CD4-positive, alpha-beta memory T cell (primary cell): ENCODE measurements at places on chromosomes 2 and 18. TPM values are rescaled to one million over a fixed set of nuclear protein-coding genes. Genes with fewer than 3 reads are reported as not detected.
A peak's percentile ranks its signal among the peaks of the same experiment; 100 is the strongest.

GRCh38 chr2:174918886-174919526, 86.2 kb downstream of the CHN1 start:
- no peaks in the 10 kb centered on the region for H3K36me3 ChIP-seq
- H3K27ac ChIP-seq = no peak overlapping the region
- DNase-seq = no peak
- H3K27me3 ChIP-seq = no peaks in the 10 kb centered on the region
- H3K4me1 ChIP-seq = no peaks in the 10 kb centered on the region

- H3K4me1 ChIP-seq = peaks cover 28% of the 10 kb centered on the region
- H3K36me3 ChIP-seq = no peaks in the 10 kb centered on the region
- DNase-seq = peak; percentile 47
- H3K4me3 ChIP-seq = no peak overlapping the region
- H3K27me3 ChIP-seq = no peaks in the 10 kb centered on the region
Measured at GRCh38 chr2:234135750-234136221, 85.3 kb downstream of the SPP2 start.

DNA sequence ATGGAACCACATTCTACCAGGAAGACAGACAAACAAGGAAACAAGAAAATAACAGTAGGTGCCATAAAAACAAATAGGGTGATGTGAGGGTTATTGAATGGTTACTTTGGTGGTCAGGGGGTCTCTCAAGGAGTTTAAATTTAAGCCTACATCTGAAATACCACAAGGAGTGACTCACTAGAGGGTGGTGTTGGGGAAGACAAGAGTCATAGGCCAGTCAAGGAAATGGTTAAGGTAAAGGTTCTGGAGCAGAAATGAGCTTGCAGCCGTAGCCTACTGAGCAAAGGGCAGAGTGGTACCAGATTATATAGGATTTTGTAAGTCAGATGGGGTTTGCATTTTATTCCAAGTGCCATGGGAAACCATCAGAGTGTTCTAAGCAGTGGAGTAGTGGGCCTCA, 135.6 kb upstream of the DAPL1 start:
- no peak overlapping the region for H3K27ac ChIP-seq
- DNase-seq = no peak
- H3K4me1 ChIP-seq = no peaks in the 10 kb centered on the region
- H3K36me3 ChIP-seq = peaks cover 5% of the 10 kb centered on the region

DNA sequence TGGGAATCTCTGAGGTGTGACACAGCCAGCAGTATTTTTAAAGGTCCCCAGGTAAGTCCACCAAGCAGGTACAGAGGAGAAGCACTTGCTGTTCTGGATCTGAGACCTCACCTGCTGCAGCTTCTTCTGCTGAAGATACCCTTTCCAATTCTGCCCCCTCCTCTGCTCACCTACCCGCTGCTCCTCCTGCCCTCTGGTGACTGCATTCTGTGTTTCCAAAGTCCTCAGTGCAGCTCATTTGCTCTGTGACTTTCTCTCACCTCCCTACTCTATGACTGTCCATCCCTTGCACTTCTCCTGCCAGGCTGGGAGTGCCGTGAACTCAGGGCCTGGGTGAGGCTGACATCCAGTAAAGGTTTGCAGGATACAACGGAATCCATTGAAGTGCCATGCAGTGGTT, 205.2 kb upstream of the LYPD1 start:
- H3K4me1 ChIP-seq = no peaks in the 10 kb centered on the region
- no peaks in the 10 kb centered on the region for H3K27me3 ChIP-seq
- no peak overlapping the region for H3K27ac ChIP-seq
- DNase-seq = no peak

GRCh38 chr2:187157046-187157445, 291.0 kb downstream of the CALCRL start:
- no peak overlapping the region for H3K4me3 ChIP-seq
- H3K4me1 ChIP-seq = no peaks in the 10 kb centered on the region
- H3K27me3 ChIP-seq = no peaks in the 10 kb centered on the region
- DNase-seq = no peak
- no peak overlapping the region for H3K27ac ChIP-seq
- no peaks in the 10 kb centered on the region for H3K36me3 ChIP-seq

DNA sequence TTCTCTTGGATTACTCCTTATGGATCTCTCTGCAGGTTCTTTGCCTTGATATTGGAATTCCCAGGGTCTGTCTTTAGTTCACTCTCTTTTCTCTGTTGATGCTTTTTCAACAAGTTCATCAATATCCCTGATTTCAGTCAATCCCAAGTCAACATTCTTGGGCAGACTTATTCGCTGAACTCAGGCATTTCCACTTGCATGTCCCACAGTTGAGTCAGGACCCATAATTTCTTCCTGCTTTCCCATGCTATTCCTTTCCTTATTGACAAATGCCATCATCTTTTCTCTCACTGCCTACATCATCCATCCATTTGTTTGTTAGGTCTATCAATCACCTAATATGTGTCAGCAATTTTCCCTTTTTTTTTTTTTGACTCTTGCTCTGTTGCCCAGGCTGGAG, 11.6 kb downstream of the GPD2 start:
- H3K36me3 ChIP-seq = no peaks in the 10 kb centered on the region
- H3K27ac ChIP-seq = no peak overlapping the region
- DNase-seq = no peak
- no peak overlapping the region for H3K4me3 ChIP-seq
- H3K4me1 ChIP-seq = no peaks in the 10 kb centered on the region
- no peaks in the 10 kb centered on the region for H3K27me3 ChIP-seq

DNA sequence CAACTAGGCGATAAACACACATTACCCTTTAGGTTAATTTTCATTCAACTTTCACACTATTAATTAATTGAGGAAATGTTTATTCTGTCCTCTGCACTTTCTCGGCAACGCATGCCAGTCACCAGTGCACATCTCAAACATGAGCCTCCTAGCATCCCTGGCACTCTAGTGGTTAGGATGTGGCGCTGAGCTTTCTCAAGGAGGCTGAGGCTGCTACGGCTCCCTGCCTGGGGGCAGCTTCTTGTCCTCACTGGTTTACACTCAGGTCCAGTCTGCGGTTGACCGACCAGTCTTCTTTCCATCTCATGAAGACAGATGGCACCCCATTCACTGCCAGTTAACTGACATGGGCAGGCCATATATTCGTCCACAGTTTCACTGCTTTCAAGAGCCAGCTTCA, 463.4 kb downstream of the EIPR1 start:
- H3K36me3 ChIP-seq = no peaks in the 10 kb centered on the region
- no peak for DNase-seq
- no peaks in the 10 kb centered on the region for H3K4me1 ChIP-seq
- no peak overlapping the region for H3K27ac ChIP-seq

- no peak overlapping the region for H3K4me3 ChIP-seq
- H3K27ac ChIP-seq = no peak overlapping the region
- no peaks in the 10 kb centered on the region for H3K36me3 ChIP-seq
Measured at GRCh38 chr18:48639772-48640432, 101.1 kb downstream of the CTIF start.

DNA sequence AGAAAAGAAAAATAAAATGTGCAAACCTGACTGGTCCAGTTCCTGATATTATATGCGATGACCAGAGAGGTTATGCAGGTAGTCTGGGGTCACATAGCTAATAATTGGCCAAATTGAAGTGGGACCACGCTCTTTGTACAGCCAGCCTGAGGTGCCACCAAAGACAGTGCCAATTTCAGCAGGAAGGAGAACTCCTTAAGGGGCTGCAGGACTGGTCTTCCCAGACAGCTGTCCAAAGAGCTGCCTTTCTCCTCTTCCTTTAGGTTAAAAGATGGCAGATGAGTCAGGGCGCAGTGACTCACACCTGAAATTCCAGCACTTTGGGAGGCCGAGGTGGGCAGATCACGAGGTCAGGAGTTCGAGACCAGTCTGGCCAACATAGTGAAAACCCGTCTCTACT, 95.5 kb downstream of the ACKR3 start:
- no peak for DNase-seq
- no peaks in the 10 kb centered on the region for H3K36me3 ChIP-seq
- H3K27ac ChIP-seq = no peak overlapping the region
- peaks cover 9% of the 10 kb centered on the region for H3K27me3 ChIP-seq

- no peaks in the 10 kb centered on the region for H3K36me3 ChIP-seq
- no peaks in the 10 kb centered on the region for H3K27me3 ChIP-seq
- no peak overlapping the region for H3K27ac ChIP-seq
- H3K4me1 ChIP-seq = no peaks in the 10 kb centered on the region
- H3K4me3 ChIP-seq = no peak overlapping the region
- no peak for DNase-seq
Measured at GRCh38 chr2:17107151-17107550, 411.1 kb downstream of the RAD51AP2 start.

DNA sequence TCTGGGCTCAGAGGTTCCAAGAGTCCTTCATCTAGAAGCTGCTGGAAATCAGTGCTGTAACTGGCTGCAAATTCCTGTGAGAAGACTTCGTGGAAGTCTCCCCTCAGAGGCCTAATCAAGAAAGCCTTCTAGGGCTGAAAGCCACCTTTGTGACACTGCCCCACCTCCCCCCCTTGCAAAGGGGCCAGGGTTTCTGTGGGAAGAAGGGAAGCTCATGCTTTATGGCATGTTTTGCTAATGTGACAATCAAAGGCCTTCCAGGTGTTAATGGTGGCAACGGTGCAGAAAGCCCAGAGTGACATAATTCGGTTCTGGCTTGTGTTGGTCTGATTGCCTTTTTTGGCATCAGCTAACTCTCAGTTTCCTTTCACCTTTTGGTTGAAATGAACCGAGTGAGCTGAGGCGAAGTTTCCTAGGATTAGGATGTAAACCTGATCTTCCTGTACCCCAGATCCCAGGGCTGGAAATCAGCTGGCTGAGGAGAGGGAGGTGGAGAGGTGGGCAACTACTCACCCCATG, 126.9 kb upstream of the TRIB2 start:
- no peaks in the 10 kb centered on the region for H3K27me3 ChIP-seq
- H3K4me1 ChIP-seq = peaks cover 21% of the 10 kb centered on the region
- no peak for DNase-seq
- no peaks in the 10 kb centered on the region for H3K36me3 ChIP-seq
- no peak overlapping the region for H3K27ac ChIP-seq

GRCh38 chr18:63307551-63308200, 11.9 kb downstream of the BCL2 start:
- peaks cover 94% of the 10 kb centered on the region for H3K4me1 ChIP-seq
- DNase-seq = no peak
- H3K27ac ChIP-seq = no peak overlapping the region
- H3K36me3 ChIP-seq = no peaks in the 10 kb centered on the region
- no peak overlapping the region for H3K4me3 ChIP-seq

DNA sequence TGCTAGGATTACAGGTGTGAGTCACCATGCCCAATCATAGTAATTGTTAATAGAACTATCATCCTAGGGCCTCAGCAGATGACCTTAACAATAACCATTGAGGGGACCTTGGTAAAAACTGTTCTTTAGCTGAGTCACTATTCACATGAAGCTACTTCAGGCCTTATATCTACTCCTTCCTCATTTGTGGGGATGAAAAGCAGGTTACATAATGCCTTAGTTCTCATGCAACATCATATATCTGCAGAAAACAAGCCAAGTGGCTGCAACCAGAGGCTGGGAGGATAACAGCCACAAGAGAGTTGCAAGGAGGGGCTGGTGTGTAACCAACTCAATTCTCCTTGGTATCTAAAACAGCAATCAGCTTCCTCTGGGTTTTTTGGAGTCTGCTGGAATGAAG, 445.4 kb downstream of the NBAS start:
- no peaks in the 10 kb centered on the region for H3K4me1 ChIP-seq
- H3K36me3 ChIP-seq = no peaks in the 10 kb centered on the region
- no peak overlapping the region for H3K4me3 ChIP-seq
- H3K27me3 ChIP-seq = no peaks in the 10 kb centered on the region
- DNase-seq = no peak

DNA sequence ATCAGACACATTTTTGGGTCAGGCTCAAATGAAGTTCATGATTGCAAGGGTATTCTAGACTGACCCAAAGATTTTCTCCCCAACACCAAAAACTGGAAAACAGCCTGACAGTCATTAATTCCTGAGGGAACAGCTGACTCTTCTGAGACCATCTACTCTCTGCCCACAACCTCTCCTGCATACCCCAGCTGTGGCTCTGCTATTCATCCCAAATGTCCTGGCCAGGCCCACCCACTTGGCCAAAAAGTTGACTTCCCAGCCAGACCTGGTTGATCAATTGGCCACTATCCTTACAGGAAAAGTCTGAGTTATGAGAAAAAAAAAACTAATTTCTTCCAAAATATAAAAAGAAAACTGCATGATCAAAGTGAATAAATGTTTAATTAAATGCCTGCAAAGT, 103.8 kb upstream of the ST3GAL5 start:
- no peak overlapping the region for H3K4me3 ChIP-seq
- DNase-seq = no peak
- H3K27ac ChIP-seq = no peak overlapping the region
- no peaks in the 10 kb centered on the region for H3K27me3 ChIP-seq
- H3K36me3 ChIP-seq = no peaks in the 10 kb centered on the region

- no peak for DNase-seq
- H3K27ac ChIP-seq = peak overlapping the region; percentile 68
- peaks cover 92% of the 10 kb centered on the region for H3K4me1 ChIP-seq
Measured at GRCh38 chr2:197216361-197216979, 94.1 kb downstream of the ANKRD44 start.

The HOXD3 gene
- not detected for total RNA-seq

The WNT6 gene
- 0.26 TPM for total RNA-seq

The RFX8 gene
- 1.2 TPM for total RNA-seq

The LYG1 gene
- total RNA-seq = 2.5 TPM

The TLX2 gene
- 0.53 TPM for total RNA-seq

The SLC16A14 gene
- total RNA-seq = 0.14 TPM

The RFTN2 gene
- not detected for total RNA-seq

The DCDC2C gene
- not detected for total RNA-seq

The HRH4 gene
- 1.6 TPM for total RNA-seq

The MLPH gene
- total RNA-seq = not detected
